ENCODE measurements at places on chromosomes 3 and 15.

- DNase-seq: no peak
Observed at GRCh38 chr3:32147509-32147908, 41.1 kb downstream of the GPD1L start.

- no peak for DNase-seq
Observed at GRCh38 chr3:62098646-62099365, 274.5 kb downstream of the FEZF2 start.

GRCh38 chr3:42080453-42080872, 10.7 kb upstream of the TRAK1 start:
- no peak for DNase-seq

- DNase-seq: no peak
Observed at GRCh38 chr3:40989141-40990061, 209.9 kb upstream of the CTNNB1 start.

DNA sequence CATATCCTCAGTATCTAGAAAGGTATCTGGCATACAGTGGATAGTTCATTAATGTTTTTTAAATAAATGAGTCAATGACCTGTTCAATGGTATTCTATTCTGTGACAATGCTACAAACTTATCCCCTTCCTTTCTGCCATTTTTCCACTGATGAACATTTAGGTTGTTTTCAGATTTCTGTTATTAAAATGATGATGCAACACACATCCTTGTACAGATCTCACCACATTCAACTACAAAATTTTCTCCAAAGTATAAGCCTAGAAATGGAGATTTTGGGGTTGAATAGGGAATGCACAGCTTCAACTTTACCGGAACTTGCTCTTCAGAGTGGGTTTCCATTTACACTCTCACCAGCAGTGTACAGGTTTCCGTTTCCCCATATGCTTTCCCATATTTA, 210.2 kb downstream of the ISL2 start:
- no peak for DNase-seq

DNA sequence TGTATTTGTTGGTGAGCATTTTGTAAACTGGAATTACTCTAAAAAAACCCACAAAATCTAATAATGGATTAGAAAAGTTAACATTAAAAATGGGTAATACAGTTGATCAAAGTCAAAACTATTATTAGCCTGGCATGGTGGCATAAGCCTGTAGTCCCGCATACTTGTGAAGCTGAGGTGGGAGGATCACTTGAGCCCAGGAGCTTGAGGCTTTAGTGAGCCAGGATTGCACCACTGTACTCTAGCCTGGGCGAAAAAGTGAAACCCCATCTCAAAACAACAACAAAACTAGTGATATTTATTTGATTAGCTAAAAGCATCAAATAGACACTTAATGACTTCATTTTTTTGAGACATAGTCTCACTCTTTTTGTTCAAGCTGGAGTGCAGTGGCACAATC, 3.6 kb downstream of the SNX1 start:
- DNase-seq: no peak

DNA sequence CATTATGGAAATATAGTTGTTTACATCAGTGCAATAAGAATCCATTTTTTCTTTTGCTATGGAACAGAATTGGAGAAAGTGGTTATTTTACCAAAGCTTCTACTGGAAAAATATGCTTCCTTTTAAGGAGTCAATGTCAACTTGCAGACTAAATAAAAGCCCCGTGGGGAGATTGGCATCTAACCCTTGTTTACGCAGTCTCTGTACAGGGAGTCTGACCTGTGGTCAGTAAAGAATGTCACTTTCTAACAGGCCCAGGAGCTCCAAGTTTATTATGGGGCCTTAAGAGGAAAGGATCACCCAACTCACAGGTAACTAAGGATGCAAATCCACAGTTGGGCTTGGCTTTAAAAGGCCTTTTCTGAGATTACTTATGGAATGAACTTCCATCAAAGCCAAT, 1751.2 kb downstream of the SI start:
- DNase-seq: no peak

- DNase-seq: no peak
Observed at GRCh38 chr3:50139308-50139707, 15.8 kb upstream of the SEMA3F start.

DNA sequence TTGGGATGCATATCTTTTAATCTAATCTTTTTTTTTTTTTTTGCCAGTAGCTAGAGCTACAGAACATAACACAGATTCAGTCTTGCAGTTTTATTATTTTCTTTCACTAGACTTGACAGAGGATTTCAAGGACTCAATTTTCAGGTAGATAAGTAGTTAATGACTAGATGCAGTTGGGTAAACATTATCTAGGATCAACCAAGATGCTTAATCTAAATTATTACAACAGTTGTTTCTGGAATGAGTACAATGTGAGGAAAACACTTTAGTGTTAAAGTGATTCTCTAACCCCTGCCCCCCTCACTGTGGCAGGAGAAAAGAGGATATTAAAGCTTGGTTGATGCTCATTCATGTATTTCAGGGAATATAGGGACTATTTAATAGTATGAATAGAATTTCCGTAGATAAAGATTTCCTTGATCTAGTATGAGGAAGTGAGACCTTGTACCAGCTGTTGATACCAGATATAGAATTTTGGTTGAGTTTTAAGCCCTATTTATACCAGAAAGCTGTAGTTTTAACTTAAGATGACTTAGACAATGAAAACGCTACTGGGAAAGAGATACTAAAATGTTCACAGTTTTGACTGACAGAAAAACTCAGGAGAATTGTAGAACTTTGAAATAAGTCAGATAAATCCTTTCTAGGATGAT, 389.0 kb upstream of the C2CD4B start:
- DNase-seq: no peak

DNA sequence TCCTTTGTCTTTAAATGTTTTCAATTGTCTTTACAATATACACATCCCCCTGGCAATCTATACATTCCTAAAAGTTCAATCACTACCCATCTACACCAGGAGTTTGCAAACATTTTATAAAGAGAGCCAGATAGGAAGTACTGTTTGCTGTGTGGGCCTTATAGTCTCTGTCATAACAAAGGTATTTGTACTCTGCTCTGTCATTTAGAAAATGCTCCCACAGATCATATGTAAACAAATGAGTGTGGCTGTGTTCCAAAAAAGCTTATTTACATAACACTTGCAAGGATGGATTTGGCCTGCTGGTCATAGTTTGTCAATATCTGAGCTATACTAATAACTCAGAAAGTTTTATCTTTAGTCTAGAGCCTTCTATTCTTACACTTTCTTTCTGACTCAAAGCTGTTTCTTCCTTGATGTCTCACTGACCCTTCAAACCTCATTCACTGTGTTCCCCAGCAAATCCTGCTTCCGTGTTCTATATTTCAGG, 511.9 kb downstream of the GBE1 start:
- DNase-seq: no peak

DNA sequence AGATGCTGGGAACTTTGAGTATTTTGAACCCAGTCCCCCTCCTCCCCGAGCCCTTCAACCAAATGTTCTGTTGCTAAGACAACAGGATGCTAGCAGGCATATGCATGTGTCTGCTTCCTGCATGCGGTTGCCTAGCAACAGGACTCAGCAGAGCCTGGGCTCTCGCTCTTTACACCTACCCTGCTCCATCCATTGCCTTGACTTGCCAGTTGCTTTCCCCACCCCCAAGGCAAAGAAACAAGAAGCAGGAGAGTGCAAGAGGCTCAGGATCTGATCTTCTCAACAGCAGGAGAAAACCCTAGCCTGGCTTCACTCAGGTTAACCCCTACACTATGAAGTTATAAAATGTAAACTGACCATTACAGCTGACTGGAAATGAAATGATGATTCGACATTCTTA, 393.0 kb downstream of the IGSF11 start:
- no peak for DNase-seq

DNA sequence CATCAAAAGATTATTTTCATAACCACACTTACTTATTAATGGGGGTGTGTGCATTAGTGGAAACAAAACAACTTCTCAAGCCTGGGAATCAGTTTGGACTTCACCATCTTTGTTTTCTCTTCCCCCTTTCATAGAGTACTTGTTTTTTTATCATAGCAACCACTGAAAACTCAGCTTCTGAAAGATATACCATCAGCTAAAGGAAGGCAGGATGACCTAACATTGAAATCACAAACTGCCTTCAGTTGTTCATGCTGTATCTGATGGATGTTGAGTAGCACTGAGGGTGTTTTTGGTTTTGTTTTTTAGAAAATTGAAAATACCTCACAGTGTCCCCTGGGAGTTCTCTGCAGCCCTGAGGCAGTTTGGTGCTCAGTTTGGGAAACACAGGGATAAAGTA, 46.5 kb downstream of the NEK10 start:
- DNase-seq: no peak

DNA sequence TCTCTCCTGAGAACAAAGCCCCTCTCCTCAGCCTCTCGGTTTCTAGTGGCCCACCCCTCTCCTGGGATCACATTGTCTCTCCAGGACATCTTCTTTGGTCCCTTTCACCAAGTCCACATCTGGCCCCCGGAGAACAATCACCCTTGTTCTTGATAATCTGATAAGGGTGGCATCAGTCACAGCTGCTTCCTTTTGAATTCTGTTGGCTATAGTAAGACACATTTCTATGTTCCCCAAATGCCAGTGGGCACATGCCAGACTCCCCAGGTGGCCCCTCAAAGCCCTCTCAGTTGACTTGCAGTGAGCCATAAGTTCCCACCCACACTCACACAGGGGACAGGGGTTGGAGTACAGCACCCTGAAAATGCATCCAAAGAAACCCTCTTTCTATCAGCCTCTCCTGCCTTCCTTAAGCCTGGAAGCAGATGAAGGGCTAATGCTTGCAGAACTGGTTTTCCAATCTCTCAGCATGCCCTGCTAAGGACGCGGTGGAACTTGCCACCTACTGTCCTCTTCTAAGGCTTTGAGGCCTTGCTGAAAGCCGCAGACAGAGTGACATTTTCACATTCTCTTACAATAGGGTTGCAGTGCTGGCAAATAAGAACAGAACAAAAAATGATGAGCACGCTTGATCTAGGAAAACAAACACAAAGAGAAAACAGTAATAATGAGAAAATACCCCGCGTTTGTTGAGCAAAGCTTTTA, 101.3 kb upstream of the SLCO3A1 start:
- no peak for DNase-seq

GRCh38 chr3:81500039-81500438, 261.4 kb downstream of the GBE1 start:
- no peak for DNase-seq

DNA sequence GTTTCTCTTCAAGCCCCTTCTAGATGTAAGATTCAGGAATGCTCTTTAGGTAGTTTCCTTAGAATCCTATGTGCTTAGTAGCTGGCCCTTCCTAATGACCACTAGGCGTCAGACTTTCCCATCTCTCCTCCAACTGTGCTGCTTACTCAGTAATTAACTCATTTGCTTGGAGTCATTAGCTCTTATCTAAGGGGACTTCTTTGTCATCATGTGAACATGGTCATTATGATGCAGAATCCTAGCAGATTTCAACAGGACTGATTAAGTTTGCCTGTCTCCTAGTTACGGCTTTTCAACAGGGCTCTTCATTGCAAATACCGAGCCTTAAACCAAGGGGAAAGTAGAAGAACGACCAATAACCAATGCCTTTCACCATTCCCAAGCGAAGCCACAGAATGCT, 46.4 kb downstream of the GJD2 start:
- DNase-seq: no peak

Data from GM12891 (cell line).